Stimulated activated CD8-positive, alpha-beta memory T cell treated with anti-CD3 and anti-CD28 coated beads, Interleukin-4, amount 100 ng/mL, for 4 hours (primary cell): ENCODE measurements at places on chromosomes 6 and 20.

- DNase-seq = no peak
These were observed 7.4 kb downstream of the ADAM33 start for GRCh38 chr20:3674447-3674846.

DNA sequence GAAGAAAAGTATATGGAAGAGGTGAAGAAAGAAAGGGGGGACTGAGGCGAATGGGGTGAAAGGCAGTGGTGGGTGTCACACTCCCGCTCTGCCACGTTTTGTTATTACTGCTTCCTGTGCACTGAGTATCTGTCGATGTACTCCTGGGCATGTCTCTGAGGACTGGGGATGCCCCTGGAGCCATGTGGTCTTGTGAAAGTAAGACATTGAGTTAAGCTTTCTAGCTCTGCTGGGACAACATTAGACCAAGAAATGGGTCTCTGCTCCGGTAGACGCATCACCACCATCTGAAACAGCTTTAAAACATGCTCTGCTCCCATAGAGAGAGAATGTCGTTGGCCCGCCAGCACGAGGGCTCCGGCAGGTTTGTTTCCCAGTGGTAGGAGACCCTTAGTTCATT is 40.0 kb downstream of the IRF4 start:
- no peak for DNase-seq

GRCh38 chr6:5042436-5042835 is 38.6 kb upstream of the RPP40 start:
- no peak for DNase-seq

GRCh38 chr6:111773501-111774345 is 99.5 kb downstream of the FYN start:
- no peak for DNase-seq

DNA sequence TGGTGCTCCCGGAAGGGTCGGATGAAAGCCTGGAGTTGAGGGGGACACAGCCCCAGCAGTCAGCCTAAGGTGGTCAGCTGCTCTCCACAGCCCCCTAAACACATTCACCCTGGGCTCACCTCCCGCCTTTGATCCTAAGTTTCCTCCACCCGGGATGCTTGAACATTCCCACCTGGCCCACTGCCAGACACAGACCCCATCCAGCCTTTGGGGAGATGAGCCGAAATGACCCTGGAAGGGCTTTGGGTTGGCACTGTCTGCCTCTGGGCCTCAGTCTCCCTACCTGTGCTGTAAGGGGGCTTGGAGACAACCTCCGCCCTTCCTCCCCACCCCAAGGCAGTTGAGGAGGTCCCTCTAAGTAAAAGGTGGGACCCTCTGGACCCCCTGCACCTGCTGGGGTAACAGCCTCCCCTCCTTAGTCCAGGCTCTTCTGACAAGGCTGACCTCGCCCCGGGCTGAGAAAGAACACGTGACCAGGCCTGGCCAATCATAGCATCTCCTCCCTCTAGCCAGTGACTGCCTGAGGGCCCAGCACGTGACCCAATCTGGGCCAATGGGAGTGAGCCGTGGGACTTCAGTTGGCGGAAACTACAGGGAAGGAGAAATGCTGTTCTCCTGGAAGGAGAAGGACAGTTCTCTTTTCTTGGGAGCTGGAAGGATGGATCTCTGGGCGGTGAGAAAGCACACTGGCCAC is 16.9 kb upstream of the UBE2V1 start:
- DNase-seq = no peak

DNA sequence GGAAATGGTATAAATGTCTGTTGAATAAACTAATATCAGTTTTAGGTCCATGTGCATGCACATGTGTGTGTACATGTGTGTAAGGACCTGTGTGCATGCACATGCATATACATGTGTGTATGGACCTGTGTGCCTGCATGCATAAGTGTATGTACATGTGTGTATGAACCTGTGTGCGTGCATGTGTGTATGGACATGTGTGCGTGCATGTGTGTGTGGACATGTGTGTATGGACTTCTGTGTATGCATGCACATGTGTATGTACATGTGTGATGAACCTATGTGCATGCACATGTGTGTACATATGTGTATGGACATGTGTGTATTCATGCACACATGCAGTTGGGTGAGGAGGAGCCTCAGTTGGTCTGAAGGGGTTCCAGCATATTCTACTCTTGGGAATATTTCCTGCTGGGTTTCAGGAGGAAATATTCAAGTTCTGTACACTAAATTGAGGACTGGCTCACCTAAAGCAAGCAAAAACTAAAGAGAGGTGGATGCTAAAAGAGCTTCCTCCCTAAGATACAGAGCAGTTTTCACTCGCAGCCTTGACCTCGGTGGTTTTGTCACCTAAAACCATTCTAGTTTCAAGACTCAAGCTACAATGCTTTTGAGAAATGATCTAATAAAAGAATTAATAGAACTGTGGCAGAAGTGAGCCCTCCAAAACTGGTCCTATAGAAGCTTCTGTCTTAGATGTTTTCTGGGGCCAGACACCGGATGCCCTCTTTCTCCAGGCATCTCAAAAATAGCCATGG is 742.8 kb downstream of the MAFB start:
- no peak for DNase-seq

GRCh38 chr6:36350681-36351571 is 14.2 kb upstream of the BNIP5 start:
- DNase-seq = no peak

GRCh38 chr6:74752303-74752702 is 453.6 kb downstream of the COL12A1 start:
- no peak for DNase-seq

DNA sequence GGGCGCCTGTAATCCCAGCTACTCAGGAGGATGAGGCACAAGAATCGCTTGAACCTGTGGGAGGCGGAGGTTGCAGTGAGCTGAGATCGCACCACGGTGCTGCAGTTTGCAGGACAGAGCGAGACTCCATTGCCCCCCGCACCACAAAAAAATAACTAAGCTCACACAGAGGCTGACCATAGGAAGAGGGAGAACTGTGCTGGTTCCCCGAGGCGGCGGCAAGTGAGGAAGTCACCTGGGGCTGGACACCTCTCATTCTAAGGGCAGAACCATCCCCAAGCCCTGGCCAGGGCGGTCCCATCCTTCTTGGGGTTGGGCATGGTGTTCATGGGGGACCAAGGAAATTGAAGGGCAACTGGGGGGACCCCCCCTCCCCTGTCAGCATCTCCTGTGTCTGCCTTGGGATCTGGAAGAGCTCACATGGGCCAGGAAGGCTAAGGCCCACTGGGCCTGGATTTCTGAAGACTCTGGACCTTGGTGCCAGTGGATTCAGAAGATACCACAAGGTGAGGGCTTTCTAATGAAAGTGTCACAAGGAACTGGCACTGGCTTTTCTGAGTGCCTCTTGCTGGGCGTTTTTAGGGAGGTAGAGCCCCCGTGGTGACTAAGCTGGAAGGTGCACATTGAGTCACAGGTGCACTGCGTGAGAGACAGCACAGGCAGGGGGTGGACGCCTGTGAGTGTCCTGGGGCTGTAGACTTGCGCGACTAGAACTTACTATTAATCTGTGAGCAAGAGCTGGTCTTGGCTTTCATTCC is 11.5 kb downstream of the IRF4 start:
- no peak for DNase-seq

- DNase-seq = no peak
These were observed 198.3 kb downstream of the PLCB1 start for GRCh38 chr20:8330319-8330784.

DNA sequence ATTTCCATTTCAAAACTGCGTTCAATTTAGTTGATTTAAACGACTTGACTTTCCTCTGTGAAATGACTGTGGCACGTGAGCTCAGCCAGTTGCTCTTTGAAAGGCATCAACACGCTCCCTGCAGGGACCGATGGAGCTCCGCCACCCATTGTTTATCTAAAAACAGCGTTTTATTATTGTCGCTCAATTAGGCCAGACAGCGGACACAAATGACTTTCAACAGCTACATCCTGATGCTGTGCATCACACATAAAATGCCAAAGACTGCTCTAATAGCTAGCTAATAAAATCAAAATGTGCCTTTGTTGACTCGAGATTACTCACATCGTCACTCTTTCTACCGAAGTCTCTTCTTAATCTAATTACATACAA is 332.5 kb downstream of the CD83 start:
- no peak for DNase-seq

DNA sequence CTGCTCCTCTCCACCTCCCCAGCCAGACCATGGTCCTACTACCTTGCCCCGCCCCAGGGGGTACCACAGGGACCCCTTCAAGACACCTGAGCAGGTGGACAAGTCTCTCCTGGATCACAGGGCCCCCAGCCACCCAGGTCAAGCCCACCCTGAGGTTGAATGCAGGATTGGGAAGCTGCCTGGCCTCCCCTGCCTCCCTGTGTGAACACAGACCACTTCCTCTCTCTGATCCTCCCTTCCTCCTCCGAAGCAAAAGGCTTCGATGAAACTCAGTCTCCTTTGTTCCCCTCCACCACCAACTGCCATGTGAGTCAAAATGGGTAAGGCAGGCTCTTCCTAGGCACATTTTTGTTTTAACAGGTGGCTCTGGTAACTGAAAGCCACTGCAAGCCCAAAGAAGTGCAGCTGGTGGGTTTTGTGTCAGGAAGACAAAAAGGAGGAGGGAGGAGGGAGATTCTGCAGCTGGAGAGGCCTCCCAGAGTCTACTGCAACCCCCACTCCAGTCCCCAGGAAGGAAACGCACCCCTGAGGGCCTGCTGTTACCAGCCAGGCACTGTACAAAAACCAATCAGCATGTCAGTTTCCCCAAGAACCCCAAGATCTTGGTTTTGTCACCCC is 5.4 kb downstream of the ADA start:
- no peak for DNase-seq

- DNase-seq = no peak
These were observed 5.2 kb upstream of the MAFB start for GRCh38 chr20:40694246-40694645.

DNA sequence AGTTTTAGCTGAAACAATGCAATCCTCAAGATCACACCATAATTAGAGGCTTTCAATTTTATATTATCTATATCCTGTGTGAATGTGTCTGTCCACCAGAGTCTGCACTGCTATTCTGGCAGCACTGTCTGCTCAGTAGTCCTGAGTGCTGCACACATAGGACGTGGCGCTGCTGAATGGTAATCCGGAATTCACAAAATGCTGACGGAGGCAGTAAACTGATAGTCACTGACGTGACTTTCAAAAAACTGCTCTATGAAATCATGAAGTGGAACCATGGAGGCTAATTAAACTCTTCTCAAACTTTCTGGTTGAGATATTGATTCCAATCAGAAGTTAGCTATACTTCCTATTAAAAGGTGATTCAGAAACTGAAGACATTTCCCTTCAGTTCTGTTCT is 190.8 kb upstream of the NOX3 start:
- no peak for DNase-seq

GRCh38 chr6:106145144-106145543 is 59.0 kb downstream of the PRDM1 start:
- DNase-seq = no peak

- no peak for DNase-seq
These were observed 551 bp upstream of the ATP5F1E start for GRCh38 chr20:59032713-59033059.

DNA sequence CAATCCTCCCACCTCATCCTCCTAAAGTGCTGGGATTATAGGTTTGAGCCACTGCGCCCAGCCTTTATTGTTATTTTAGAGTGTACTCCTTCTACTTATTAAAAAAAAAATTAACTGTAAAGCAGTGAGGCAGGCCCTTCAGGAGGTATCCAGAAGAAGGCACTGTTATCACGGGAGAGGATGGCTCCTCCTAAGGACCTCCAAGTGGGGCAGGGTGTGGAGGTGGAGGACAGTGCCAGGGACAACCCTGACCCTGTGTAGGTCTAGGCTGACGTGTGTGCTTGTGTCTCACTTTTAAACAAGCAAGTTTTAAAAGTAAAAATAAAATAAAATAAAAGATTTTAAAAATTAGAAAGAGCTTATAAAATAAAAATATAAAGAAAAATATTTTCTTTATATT is 23.7 kb upstream of the TAF4 start:
- no peak for DNase-seq

DNA sequence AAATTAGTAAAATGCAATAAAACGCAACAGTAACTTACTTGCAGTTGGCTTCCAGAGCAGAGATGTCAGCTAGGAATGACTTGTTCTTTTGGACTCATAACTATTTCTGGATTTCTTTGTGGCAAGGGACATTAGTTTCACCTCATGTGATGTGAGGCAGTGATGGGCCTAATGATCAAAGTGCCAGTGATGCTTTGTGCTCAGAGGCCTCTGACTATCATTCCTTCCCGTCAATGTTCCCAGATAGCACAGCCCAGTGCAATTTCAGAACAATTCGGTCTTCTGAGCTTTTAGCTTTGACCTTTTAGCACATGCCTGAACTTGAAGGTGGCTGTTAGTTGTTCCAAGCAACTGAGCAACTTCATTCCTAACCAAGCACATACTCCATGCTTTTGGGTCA is 596.8 kb downstream of the TFAP2B start:
- DNase-seq = no peak

DNA sequence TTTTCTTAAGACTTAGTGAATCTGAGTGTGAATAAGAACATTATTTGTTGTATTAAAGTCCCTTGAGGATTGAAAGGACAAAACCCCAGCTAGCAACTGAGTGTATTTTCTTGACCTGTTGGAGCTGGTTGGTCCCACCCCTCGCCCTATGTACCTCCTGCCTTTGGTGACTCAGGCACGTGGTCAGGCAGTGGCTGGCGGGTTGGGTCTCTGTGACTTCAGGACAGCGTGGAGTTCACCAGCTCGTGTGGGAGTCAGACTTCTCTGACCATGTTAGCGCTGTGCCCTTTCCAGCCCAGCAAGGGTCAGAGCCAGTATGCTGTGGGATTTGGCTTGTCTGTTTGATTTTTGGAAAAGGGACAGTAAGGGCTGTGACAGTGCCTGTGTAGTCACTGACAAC is 93.7 kb downstream of the SSR1 start:
- DNase-seq = no peak

DNA sequence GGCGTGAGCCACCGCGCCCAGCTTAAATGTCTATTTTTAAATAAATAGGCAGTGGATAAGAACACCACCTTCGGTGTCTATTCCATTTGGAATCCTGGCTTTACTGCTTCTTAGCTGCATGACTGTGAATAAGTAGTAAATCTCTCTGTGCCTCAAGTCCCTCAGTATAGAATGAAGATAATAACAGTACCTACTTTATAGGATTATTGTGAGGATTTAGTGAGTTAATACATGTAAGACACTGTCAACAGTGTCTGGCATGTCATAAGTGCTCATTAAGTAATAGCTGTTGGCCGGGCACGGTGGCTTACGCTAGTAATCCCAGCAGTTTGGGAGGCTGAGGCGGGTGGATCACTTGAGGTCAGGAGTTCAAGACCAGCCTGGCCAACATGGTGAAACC is 10.1 kb downstream of the TPX2 start:
- DNase-seq = no peak

- DNase-seq = no peak
These were observed 261.5 kb downstream of the SLC24A3 start for GRCh38 chr20:19473922-19474286.

DNA sequence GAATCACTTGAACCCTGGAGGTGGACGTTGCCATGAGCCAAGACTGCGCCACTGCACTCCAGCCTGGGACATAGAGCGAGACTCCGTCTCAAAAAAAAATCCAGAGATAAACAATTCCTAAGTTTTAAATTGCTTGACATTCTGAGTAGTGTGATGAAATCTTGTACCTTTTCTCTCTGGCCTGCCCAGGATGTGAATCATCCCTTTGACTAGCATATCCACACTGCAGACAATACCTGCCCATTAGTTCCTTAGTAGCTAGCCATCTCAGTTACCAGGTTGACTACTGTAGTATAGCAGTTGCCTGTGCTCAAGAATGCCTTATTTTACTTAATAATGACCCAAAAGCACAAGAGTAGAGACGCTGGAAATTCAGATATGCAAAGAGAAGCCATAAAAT is 2.8 kb downstream of the ZFP57 start:
- DNase-seq = no peak

GRCh38 chr6:122995921-122996793 is at the start of gene CLVS2:
Gene CLVS2, plus strand, starts transcription at chr6:122996235. Its CDS starts 1,543 bp downstream, at chr6:122997778.
- DNase-seq = no peak
